ENCODE measurements at places on chromosomes 5 and 9.

DNA sequence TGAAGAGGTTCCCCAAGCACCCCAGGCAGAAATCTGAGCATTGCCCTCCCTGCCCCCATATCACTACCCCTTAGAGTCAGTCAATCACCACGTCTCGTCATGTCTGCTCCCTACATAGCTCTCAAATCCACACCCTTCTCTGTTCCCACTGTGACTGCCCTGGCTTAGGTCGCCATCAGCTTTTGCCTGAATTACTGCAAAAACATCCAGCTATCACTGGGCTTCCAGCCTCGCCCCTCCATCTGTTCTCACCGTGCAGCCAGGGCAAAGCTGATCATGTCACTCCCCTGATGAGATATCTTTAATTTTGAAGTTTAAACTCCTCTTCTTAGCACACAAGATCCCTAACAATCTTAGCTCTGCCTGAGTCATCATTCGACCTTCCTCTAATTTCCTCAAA lies 89.6 kb upstream of the TBC1D2 start:
- DNase-seq, result no peak

DNA sequence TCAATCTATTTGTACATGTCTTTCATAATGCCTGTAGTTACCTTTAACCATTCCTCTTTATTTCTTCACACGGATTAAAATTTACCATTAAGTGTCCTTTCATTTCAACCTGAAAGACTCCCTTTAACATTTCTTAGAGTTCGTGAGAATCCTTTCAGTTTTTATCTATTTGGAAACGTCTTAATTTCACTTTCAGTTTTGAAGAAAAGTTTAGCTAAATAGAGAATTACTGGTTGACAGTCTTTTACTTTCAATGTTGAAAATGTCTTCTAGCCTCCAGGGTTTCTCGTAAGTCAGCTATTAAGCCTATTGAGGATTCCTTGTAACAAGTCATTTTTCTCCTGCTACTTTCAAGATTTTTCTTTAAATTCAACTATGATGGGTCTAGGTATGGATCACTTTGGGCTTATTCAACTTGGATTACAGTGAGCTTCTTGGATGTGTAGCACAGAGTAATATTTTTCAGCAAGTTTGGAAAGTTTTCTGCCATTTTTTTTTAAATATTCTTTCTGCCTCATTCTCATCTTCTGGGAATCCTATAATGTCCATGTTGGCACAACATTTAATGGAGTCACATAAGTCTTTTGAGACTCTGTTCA lies 48.5 kb downstream of the RFX3 start:
- DNase-seq, result no peak

DNA sequence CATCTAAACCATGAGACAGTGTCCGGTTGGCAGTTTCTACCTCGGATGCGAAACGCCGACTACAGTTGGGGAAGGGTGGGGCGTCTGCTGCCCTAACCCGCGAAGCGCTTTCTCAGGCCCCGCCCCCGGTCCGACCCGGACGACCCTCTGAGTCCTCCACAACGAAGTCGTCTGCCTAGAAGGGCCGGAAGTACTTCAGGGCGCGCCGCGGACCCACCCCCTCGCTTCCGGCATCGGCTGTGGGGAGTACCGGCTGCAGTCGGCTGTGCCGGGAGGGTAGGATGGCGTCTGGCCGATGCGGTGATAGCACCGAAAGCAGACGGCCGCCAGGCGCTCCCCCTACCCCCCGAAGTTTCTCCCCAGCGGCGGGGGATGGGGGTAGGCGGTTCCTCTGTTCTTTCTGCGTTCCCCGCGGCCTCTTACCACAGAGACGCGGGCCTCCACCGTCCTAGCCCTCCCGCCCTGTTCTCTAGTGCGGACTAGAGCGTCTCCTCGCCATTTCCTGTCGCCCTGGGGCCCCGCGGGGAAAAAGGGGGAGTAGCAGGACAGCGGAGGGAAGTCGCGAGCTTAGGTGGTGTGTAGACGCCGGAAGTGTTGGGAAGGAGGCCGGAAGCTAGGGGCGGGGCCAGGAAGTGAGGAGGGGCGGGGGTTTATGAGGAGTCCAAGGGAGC lies at the start of gene TRIM41:
TSS of gene TRIM41 (plus strand) at position 224 of the 671 bp plus-strand sequence. CDS start 719 bp downstream, outside the sequence.
- no peak for DNase-seq

- no peak for DNase-seq
These were observed 64.8 kb downstream of the SHC3 start for GRCh38 chr9:89113851-89114250.
